ENCODE measurements at places on chromosomes 7 and 10.

DNA sequence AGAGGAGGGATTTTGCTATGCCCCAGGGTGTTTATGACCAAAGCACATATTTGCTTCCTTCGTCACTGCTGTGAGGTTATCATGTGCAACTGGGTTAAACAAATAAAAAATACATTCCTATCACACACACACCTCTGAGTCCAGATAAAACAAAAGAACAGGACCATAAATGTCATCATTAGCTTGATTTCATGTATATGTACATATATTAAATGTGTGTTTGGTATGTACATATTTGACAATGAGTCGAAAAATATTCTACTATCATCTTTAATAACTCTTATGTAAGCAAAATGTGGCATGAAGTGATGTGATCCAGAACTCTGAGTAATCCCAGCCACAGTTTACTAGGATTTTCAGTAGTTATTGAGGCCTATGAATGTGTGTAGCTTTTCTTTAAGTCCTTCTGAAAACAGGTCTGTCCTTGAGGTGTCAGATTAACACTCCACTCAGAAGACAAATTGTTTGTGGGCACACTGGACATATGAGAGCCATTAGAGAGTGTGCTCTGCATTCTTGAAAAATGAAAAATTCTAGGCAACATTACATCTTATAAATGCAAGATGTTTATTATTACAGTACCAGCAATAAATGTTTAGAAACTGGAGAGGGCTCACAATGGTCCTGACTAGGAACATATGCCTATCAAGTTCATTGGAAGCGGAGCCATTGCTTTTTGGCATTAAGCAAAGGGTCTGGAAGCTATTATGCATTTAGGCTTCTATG is 335.1 kb upstream of the SEMA3A start:
- no peak for DNase-seq

DNA sequence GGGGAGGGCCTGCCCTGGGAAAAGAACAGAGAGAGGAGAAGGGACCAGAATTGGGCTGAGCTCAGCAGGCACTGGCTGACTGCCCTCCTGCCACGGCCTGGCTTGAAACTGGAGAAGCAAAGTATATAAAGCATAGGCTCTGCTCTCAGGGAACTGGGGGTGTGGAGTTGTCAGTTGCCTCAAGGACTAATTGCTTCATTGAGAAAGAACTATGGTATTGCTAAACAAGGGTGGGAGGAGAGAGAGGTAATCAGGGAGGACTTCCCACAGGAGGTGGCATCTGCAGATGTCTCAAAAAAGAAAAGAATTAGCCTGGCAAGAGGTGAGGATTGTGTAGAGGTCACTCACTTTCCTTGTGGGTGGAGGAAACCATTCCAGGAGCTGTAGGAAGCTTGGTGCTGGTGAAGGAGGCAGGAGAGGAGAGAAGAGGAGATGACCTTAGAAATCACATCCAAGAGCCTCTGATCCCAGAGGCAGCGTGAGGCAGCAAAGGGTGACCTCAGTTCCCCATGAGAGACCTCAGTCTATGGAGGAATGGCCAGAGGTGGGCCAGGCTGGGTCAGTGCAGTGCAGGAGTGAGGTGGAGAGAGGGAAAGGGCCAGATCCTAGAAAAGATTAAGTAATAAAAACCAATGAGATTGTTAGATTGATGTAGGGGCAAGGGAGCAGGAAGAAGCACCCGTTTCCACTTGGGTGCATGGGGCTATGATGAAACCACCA is 2.4 kb downstream of the PILRB start:
- no peak for DNase-seq

DNA sequence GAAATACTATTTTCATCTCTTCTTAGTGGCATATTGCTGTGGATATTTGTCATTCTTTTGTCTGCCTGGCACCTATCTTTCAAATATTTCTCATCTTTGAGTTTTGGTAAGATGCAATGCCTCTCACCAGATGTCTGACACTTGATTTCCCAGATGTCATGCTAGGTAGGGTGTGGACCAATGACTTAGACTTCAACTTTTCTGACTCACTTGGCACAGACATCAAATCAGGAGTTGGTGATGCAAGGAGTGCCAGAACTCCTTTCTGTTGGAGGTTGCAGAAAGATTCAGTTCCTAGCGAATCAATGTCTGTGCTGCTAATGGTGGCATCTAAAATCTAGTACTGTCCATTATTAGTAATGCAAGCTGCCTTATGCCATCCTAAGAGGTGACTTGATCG is 216.9 kb upstream of the FERD3L start:
- DNase-seq, result no peak

DNA sequence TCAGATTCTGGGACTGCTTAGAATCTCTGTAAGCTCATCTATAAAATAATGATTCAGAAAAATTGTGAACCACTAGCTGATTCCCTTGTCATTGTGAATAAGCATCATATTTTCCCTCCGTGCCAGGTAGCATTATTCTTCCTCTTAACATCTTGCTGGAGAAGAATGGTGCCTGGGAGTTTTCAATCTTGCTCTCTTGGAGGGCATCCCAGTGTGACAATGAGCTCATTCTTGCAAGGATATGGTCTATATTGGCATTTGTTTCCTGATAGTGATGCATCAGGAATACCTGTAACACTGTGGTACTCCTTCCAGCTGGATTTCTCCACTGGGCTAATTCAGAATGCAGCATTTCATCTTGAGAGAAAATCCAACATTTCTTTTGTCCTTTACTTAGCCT is 126.4 kb upstream of the ITGB1 start:
- no peak for DNase-seq

GRCh38 chr10:6507311-6507710 is 72.8 kb downstream of the PRKCQ start:
- peak; percentile 62 for DNase-seq

- no peak for DNase-seq
Measured at GRCh38 chr10:119190353-119190752, 11.7 kb upstream of the PRDX3 start.

DNA sequence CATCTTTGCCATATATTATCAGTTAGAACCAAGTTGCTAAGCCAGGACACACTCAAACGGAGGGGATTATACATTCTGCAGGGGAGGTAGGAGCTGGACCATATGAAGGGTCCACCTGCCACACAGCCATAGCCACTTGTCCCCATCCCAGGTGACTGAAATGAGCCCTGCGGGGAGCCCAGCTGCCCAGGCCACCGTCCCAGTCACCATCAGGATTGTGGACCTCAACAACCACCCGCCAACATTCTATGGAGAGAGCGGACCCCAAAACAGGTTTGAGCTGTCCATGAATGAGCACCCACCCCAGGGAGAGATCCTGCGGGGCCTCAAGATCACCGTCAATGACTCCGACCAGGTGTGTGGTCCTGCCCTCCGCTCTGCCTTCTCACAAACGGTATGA is 13.7 kb downstream of the CDHR1 start:
- DNase-seq, result no peak

DNA sequence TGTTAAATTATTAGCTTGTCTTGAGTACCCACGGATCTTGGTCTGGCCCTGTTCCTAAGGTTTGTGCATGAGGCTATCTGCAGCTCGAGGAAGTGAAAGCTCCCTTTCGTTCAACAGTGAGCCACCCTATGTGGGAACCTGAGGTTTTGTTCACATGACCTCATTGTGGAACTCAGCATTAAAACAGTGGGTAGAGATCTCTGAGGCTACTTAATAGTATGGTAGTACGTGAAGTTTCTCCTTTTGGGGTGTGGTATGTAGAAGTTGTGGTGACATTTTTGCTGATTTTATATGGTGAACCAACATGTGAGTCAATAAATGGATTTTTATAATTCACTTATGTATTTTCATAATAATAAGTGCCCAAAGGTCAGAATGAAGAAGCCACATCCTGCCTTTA is 252.7 kb upstream of the FERD3L start:
- no peak for DNase-seq
